ENCODE measurements at places on chromosomes 16 and 17.

GRCh38 chr16:49625311-49626065 lies 230.4 kb downstream of the ZNF423 start:
- no peak for DNase-seq
- H3K36me3 ChIP-seq: peaks cover 56% of the 10 kb centered on the region
- peaks cover 6% of the 10 kb centered on the region for H3K4me1 ChIP-seq

GRCh38 chr17:18984273-18985114 lies 20.1 kb downstream of the FAM83G start:
- H3K27me3 ChIP-seq: no peaks in the 10 kb centered on the region
- no peak overlapping the region for H3K4me3 ChIP-seq
- DNase-seq: no peak
- H3K36me3 ChIP-seq: peaks cover 16% of the 10 kb centered on the region
- no peak overlapping the region for H3K27ac ChIP-seq
- H3K4me1 ChIP-seq: peaks cover 11% of the 10 kb centered on the region

GRCh38 chr16:65010125-65010524 lies 111.7 kb downstream of the CDH11 start:
- H3K4me1 ChIP-seq: no peaks in the 10 kb centered on the region
- H3K4me3 ChIP-seq: no peak overlapping the region
- no peak for DNase-seq
- no peaks in the 10 kb centered on the region for H3K36me3 ChIP-seq
- no peak overlapping the region for H3K27ac ChIP-seq
- H3K27me3 ChIP-seq: no peaks in the 10 kb centered on the region

GRCh38 chr16:85829751-85830445 lies 30.4 kb downstream of the COX4I1 start:
- H3K4me3 ChIP-seq: no peak overlapping the region
- no peaks in the 10 kb centered on the region for H3K27me3 ChIP-seq
- no peak for DNase-seq
- no peak overlapping the region for H3K27ac ChIP-seq
- H3K36me3 ChIP-seq: no peaks in the 10 kb centered on the region

DNA sequence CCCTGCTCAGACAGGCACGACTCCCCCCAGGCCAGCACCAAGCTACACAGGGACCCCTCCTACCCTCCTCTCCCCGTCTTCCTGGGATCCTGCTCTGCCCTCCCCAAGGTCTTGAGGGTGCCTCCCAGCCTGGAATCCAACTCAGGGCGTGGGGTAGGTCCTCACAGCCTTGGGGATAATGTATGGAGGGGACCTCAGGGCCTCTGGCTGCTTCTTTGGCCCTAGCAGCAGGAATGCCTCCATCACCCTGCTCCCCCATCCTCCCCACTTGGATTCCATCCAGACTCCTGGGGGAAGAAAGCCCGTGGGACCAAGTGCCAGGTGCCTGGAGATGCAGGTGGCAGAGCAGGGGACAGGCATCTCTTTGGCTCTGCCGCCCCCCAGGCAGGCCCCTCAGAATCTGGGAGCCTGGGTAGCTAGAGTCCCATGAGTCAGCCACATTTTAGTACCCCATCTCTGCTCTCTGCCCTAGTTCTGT lies 10.7 kb upstream of the STAC2 start:
- no peak overlapping the region for H3K27ac ChIP-seq
- no peaks in the 10 kb centered on the region for H3K27me3 ChIP-seq
- H3K36me3 ChIP-seq: no peaks in the 10 kb centered on the region
- no peak overlapping the region for H3K4me3 ChIP-seq
- H3K4me1 ChIP-seq: peaks cover 8% of the 10 kb centered on the region

DNA sequence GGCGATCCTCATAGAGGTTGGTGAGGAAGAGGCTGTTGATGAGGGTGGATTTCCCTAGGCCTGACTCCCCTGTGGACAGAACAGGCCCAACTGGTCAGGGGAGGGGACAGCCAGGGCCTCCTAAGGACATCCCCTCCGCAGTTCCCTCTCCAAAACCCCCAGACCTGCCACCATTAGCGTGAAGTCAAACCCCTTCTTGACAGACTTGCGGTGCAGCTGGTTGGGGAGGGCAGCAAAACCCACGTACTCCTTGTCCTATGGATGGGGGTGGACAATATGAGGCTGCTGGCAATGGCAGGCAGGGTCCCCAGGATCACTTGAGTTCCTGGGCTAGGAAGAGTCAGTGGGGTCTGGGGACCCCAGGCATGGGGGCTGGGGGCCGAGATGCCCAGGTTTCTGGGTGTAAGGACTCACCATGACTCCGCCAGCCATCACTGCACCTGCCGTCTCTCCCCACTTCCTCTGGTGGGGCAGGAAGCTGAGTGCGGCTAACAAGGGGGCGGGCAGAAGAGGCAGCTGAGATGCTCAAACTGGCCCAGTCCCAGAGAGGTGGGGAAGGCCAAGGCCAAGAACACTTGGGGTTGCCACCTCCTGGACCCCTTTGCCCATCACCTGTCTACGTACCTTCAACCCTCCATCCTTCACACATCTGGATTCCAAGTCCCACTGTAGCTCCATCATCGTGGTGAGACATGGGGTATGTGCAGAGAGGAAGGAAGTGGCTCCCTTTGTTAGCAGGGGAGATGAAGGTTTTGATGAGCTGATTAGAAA lies at the start of gene SEPTIN1:
SEPTIN1 (minus strand) TSS at position 451 of the 771 bp plus-strand sequence; CDS start at position 432, 19 bp downstream.
- H3K27ac ChIP-seq: no peak within 1 kb of the TSS
- H3K4me3 ChIP-seq: no peak within 1 kb of the TSS
- peaks cover 11% of the 10 kb centered on the region for H3K36me3 ChIP-seq
- H3K4me1 ChIP-seq: peaks cover 20% of the 10 kb centered on the region
- H3K27me3 ChIP-seq: no peaks in the 10 kb centered on the region

DNA sequence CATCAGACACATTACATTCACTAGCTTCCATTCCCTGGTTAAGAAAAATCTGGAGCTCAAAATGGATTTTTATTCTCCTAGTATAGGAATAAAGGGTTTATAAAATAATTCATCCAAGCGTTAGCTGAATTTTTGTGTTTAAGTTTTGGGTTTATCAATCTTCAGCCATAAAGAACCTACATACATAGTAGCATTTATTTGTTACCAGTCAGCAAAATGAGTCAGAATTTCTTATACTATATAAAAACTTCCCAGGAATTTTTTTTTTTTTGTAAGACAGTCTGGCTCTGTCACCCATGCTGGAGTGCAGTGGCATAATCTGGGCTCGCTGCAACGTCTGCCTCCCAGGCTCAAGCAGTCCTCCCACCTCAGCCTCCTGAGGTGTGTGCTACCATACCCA lies 40.2 kb upstream of the SLC12A3 start:
- peaks cover 7% of the 10 kb centered on the region for H3K4me1 ChIP-seq
- no peak overlapping the region for H3K4me3 ChIP-seq
- H3K36me3 ChIP-seq: peaks cover 70% of the 10 kb centered on the region
- H3K27ac ChIP-seq: no peak overlapping the region
- DNase-seq: no peak
- no peaks in the 10 kb centered on the region for H3K27me3 ChIP-seq

DNA sequence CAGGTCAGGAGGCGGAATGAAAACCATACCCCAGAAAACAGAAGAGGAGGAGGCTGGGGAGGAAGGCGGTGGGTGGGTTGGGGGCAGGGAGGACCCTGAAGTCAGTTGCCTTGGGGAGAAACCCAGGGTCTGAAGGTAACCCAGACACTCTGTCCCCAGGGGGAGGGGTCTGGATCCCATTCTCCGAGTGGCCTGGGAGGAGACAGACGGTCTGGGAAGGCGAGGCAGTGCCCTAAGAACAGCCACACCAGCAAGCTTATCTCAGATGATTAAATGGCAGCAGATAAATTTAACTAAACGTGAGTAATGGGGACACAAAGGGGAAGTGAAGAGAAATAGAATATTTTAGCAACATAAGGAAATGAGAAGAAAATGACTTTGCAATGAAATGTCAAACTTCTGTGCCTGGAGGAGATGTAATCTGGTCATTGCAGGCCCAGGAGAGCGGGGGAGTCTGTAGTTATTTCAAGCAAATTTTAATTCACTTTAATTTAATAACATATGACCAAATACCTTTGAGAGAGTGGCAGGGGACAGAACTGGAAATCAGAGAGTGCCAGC lies 21.4 kb upstream of the ZFP90 start:
- no peaks in the 10 kb centered on the region for H3K36me3 ChIP-seq
- no peak overlapping the region for H3K27ac ChIP-seq
- no peak for DNase-seq
- H3K4me3 ChIP-seq: no peak overlapping the region

GRCh38 chr16:74500907-74501306 lies 79.6 kb upstream of the CLEC18B start:
- no peak overlapping the region for H3K27ac ChIP-seq
- no peaks in the 10 kb centered on the region for H3K27me3 ChIP-seq
- H3K4me1 ChIP-seq: no peaks in the 10 kb centered on the region
- DNase-seq: no peak

GRCh38 chr16:65041667-65042066 lies 80.2 kb downstream of the CDH11 start:
- H3K4me1 ChIP-seq: peaks cover 17% of the 10 kb centered on the region
- no peaks in the 10 kb centered on the region for H3K36me3 ChIP-seq
- no peak overlapping the region for H3K4me3 ChIP-seq

DNA sequence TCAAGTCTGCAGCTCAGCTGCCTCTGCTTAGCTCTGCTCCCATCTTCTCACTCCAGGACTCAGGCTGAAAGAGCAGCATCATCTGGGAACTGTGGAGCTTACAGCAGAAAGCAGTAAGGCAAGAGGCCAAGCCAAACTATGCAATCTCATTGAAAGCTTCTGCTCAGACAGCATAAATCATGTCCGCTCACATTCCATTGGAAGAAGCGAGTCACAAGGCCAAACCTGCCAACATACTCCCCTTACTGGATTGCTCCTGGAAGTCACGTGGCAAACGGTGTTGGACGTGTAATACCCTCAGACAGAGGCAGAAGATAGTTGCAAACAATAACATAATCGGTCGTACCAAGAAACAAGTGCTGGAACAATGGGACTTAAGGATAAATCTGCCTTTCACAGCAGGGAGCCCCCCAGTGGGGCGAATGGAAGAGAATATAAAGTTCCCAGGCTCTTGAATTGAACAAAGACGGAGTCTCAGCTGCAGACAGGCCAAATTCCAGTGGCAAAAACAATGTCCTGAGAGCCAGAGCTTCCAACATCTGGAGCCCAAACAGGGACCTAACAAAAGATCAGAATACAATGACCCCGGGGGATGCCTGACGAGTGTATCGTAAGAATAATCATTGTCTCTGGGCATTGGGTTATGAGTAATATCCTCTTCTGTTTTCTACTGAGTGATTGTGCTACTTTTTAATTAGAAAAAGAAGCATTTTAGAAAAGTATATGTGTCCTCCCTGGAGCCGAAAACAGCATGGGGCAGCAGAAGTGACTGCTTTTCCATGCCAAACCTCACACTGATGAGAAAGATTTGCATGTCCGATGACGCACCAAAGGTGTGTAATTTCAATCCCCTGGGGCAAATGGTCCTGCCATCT lies 68.4 kb downstream of the CMC2 start:
- DNase-seq: peak; percentile 75
- no peaks in the 10 kb centered on the region for H3K36me3 ChIP-seq
- no peak overlapping the region for H3K4me3 ChIP-seq
- peak overlapping the region; percentile 59 for H3K27ac ChIP-seq
- H3K27me3 ChIP-seq: no peaks in the 10 kb centered on the region
- H3K4me1 ChIP-seq: peaks cover 11% of the 10 kb centered on the region

DNA sequence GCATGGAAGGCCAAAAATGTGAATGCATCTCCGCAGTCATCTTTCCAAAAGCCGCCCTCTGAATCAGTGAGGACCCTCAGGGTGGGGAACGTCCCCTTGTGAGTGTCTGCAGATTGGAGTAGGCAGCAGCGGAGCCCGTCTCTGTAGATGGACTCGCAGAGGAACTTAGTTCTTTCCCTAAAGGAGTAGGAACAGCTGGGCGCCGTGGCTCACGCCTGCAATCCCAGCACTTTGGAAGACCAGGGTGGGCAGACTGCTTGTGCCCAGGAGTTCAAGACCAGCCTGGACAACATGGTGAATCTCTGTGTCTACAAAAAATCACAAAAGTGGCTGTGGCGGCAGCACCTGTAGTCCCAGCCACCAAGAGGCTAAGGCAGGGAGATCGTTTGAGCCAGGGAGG lies 53.7 kb downstream of the WDR45B start:
- H3K36me3 ChIP-seq: peaks cover 83% of the 10 kb centered on the region
- no peak overlapping the region for H3K27ac ChIP-seq
- H3K4me1 ChIP-seq: peaks cover 7% of the 10 kb centered on the region
- no peak overlapping the region for H3K4me3 ChIP-seq
- H3K27me3 ChIP-seq: no peaks in the 10 kb centered on the region

DNA sequence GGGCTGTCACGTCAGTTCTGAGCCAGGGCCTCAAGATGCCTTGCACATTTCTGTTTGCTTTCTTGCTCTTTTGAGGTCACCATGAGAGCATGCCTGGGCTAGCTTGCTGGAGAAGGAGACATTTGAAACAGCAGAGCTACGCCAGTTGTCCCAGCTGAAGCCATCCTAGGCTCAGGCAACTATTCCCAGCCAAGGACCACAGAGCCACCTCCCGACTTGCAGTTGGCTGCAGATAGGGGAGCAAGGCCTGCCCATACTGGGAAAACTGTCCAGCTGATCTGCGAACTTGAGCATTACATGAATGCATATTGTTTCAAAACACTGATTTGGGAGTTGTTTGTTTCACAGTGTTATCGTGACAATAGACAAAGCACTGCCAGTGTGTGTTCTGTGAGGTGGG lies 340.8 kb downstream of the XYLT1 start:
- H3K27ac ChIP-seq: no peak overlapping the region
- H3K4me1 ChIP-seq: no peaks in the 10 kb centered on the region
- H3K36me3 ChIP-seq: no peaks in the 10 kb centered on the region
- no peaks in the 10 kb centered on the region for H3K27me3 ChIP-seq
- no peak overlapping the region for H3K4me3 ChIP-seq

DNA sequence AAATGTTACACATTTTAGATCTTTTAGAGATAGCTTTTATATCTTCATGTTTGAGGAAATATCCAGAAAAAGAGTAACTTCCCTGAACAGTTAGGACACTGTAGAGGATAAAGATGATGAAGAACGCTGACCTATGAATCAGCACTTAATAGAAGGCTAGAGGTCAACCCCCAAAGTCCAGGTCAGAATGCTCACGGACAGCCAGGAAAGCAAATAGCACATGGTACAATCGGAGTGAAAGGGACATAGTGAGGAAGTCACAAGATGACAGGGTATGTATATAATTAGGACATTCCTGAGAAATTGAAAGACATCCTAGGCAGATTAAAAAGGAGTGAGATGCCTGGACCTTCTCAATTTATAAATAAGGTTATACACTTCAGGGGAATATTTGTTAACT lies 55.1 kb upstream of the CNTNAP4 start:
- no peak for DNase-seq
- no peak overlapping the region for H3K27ac ChIP-seq
- no peaks in the 10 kb centered on the region for H3K27me3 ChIP-seq
- no peak overlapping the region for H3K4me3 ChIP-seq

- no peak overlapping the region for H3K27ac ChIP-seq
- H3K36me3 ChIP-seq: peaks cover 12% of the 10 kb centered on the region
- no peak for DNase-seq
- no peak overlapping the region for H3K4me3 ChIP-seq
- no peaks in the 10 kb centered on the region for H3K27me3 ChIP-seq
- H3K4me1 ChIP-seq: peaks cover 5% of the 10 kb centered on the region
Measured at GRCh38 chr16:84120023-84120422, 3.3 kb upstream of the MBTPS1 start.

Data from neuronal stem cell (in vitro differentiated cells).